ENCODE measurements at places on chromosomes 6 and 20.

DNA sequence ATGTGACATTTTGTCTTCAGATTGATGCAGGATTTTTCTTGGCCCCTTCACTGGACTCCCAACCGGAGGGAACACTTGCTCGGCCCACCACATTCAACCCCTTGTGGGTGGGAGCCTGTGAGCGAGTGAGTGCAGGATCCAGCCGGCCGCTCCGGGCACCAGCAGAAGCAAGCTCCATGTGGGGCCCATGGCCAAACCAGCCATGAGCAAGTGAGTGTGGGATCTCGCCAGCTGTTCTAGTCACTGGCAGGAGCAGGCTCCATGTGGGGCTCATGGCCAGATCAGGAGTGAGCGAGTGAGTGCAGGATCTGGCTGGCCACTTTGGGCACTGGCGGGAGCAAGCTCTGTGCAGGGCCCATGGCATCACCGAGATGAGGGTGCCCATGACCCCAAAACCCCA is 42.6 kb downstream of the OSTM1 start:
- DNase-seq = no peak

DNA sequence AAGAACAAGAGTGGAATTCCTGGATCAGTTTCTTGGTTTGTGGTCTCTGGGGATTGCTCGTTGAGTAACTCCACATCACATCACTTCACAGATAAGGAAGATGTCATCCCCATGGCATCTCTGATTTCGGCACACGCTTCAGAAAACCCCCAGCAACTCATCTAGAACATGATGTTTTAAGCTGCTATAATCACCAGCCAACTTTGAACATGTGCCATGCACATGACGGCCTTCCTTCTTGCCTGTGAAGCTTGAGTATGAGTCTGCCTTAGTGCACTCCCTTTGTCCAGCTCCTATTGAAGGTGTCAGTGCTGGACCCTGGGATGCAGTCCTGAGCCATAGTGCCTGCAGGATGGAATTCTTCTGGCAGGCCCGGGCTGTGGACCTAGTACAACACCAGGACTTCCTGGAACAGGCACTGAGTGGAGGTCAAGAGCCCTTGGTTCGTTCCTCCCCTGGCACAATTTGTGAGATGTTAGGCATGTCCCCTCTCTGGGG is 231.5 kb upstream of the SUPT3H start:
- no peak for DNase-seq

- no peak for DNase-seq
Measured at GRCh38 chr6:90885611-90886056, 298.8 kb upstream of the MAP3K7 start.

DNA sequence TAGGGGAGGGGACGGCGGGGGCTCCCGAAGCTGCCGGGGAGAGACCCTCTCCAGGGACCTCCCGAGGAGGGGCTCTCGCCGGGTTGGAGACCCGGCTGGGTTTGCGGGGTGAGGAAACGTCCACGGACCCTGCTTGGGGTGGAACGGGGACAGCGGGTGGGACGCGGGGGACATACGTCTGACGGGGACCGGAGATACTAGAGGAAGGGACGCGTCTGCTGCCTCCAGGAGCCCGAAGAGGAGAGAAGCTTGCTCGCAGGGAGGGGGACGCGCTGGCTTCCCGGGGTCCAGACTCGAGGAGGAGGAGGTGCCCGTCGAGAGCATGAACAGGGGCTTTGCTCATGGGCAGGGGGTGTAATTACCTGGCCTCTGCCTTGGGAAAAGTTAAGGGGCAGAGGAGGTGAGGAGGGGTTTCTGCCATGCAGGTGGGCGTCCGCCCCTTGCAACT is 593 bp downstream of the DNMT3B start:
- no peak for DNase-seq

DNA sequence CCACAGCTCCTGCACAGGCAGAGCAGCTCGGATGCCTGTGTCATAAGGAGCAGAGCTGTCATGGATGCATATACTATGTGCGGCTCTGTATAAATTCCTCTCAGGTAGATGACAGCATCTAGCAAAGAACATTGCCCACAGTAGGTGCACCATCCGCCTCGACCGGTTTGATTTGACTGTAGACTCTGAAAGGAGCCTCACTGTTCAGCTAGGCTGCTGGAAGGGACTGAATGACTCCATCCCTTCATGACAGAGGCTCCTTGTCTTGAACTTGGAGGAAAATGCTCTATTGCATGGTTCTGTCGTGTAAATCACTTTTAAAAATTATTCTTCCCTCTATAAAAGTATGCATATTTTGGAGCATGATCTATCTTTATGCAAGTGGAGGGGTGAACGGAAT is 128.8 kb upstream of the QKI start:
- no peak for DNase-seq

GRCh38 chr20:33859157-33859695 is 48.1 kb downstream of the CHMP4B start:
- no peak for DNase-seq

GRCh38 chr6:134123666-134124208 is 71.3 kb upstream of the SLC2A12 start:
- DNase-seq = peak; percentile 16

DNA sequence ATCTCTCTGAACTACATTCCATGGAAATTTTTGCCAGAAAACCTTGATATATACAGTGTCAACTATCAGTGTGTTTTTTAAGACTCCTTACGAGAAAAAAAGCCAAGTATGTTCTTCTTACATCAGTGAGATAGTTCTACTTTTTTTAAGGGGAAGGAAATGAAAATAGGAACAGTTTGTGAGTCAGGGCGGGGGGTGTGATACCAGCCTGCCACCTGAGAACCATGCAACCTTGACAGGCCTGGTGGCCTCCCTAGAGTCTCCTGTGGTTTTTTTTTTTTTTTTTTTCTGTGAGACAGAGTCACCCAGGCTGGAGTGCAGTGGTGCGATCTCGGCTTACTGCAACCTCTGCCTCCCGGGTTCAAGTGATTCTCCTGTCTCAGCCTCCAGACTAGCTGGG is 96.3 kb upstream of the GCM1 start:
- peak; percentile 17 for DNase-seq

DNA sequence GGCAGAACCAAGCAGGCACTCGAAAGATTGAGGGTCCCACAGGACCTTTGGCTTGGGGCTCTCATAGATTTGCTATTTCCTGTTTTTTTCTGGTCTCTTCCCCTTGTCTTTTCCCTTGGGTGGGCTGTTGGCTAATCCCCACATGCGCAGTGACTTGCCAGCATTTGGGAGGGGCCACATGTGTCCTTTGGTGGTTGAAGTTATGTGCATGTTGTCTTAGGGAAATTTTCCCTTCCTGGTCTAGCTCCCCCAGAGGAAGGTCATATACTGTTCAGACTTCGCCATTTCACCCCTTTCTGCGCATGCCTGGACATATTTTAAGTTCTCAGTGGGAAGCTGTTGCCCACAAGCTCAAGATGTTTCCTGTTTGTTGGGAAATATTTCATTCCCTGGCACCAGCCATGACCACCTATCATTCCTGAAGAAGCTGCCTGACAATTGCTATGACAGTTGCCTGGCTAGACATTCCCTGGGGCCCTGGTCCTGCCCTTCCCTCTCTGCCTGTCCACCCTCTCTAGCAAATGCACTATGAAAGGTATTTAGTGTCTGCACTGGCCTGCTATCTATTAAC is 156.2 kb upstream of the THBS2 start:
- no peak for DNase-seq

DNA sequence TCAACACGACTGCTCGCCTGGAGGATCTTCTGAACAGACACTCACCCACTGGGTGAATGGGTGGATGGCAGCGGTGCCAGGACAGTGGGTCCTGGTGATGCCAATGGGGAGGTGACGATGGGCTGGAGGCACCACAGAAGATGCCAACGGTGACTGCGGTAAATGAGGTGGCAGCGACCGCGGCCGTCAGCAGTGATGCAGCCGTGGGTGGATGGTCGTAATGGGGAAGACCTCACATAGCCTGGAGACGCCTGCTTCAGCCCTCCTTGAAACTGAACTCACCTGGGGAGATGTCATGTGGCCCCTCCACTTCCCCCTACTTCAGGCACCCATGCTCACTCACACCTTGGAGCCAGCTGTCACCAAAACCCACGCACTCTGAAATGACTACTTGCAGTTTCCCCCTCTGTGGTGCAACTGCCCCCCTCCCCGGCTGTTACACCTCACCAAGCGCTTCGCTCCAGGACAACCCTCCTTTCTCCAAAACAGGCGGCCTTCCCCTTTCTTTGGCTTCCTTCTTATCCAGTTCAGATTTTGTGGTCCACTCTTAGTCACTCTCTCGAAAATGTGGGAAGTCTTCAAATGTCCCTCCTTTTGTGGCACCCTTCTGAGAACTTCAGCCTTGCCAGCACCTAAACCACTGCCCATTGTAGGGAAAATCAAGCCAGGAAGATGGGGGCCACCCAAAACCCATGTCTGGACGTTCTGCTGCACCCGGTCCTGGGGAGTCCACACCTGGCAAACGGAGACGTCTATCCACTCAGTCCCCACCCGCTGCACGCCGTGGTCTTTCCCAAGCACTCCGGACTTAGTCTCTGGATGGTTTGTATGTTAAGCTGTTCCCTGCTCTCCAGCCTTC is 10.4 kb upstream of the ABHD16B start:
- DNase-seq = peak; percentile 65

GRCh38 chr6:133160536-133160935 is 80.6 kb upstream of the EYA4 start:
- DNase-seq = no peak

GRCh38 chr20:63196768-63197470 is 19.0 kb downstream of the YTHDF1 start:
- DNase-seq = no peak

- DNase-seq = no peak
Measured at GRCh38 chr20:41649489-41649888, 31.3 kb upstream of the CHD6 start.

DNA sequence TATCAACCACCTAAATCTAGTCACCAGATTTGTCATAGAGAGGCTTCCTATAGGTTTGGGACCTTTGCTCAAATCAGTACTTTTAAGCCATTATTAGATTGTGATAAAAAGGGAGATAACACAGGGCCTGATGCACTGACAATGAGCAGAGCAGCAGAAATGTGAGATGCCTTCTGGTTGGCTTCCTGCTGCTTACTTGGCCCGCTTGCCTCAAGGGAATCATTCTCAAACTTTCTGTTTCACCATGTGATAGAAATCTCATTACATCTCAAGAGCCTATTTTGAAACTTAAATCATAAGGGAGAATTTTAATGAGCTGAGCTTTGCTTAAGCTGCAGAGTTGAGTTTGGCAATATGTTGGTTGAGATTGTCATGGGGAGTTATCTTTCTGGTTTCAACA is 606.0 kb downstream of the DHX35 start:
- DNase-seq = no peak

- DNase-seq = no peak
Measured at GRCh38 chr6:167020206-167020605, 21.0 kb downstream of the CEP43 start.

- DNase-seq = no peak
Measured at GRCh38 chr6:163872335-163872734, 457.8 kb downstream of the QKI start.

- DNase-seq = no peak
Measured at GRCh38 chr20:12902992-12903391, 105.8 kb upstream of the SPTLC3 start.

Data from stimulated activated CD4-positive, alpha-beta T cell treated with anti-CD3 and anti-CD28 coated beads, Interleukin-4, amount 100 ng/mL, for 24 hours (primary cell).